ENCODE measurements at places on chromosomes 16 and 17.
A peak's percentile ranks its signal among the peaks of the same experiment; 100 is the strongest.

DNA sequence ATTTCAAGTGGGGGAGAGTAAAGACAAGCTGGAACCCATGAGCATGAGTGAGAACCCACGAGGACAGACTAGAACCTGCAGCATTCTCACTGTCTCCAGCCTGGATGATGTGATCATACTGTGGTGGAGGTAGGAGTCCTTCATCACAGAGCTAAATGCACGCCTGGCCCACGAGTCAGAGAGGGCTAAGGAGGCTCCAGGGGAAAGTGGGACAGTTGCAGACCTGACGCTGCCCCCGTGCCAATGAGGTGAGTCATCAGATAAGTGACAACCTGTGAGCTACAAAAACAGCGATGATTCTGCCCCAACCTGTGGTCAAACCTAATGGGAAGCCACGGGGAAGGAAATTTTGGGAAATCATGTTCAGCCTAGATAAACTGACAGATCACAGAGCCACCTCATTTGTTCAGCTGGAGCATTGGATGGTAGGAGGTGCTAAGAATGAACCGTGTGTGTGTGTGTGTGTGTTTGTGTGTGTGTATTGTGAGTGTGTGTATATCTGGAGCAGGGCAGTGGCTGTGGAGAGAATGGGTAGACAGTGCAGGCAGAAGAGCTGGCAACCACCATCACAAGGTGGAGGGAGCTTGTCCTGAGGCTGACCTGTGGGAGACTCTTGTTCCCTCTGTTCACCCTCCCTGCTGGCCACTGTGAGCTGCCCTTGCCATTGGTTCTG, 131.8 kb downstream of the UTP18 start:
- DNase-seq, result no peak

- peak; percentile 66 for DNase-seq
These were observed 12.7 kb upstream of the CD300A start for GRCh38 chr17:74453665-74454196.

DNA sequence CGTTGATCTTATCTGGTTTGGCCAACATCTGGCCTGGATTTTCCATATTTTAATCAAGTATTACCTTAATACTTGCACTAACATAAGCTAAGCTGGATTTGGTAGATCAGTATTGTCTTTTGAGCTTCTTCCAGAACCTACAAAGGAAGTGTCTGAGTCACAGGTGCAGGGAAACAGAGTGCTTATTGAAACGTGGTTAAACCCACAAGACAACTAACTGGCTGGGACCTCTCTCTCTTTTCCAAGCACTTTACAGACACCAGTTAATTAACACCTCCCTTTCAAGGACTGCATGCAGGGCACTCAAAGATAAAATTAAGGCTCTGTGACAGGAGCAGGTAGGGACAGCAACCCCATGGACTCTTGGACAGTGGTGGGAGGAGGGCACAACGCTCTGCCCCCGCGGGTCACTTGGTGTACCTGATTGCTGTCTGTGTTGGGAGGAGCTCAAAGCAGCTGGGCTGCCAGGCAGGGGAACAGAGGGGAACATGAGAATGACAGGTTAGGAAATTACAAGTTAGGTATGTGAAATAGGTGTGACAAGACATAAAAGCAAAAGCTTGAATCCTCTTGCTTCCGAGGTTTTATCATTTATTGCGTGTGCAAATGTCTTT, 133.7 kb upstream of the MON1B start:
- DNase-seq, result no peak

- DNase-seq, result peak; percentile 5
These were observed 7.2 kb upstream of the KIFC3 start for GRCh38 chr16:57809276-57810196.

DNA sequence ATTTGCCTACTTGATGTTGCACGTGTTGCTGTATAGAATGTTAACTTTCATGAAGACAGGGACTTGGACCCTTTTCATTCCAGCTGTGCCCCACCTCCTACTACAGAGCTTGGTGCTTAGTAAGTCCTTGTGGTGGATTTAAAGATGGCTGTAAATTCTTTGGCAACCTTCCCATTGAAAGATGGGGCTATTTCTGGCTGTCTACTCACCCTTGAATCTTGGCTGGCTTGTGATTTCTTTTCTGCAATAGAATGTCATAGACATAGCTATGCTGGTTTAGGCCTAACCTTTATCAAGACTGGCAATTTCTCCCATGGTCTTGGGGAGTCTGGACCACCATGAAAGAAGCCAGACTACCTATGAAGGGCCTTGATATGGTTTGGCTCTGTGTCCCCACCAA, 59.0 kb downstream of the ACSM2A start:
- no peak for DNase-seq

- no peak for DNase-seq
These were observed 4.1 kb downstream of the ZNF213 start for GRCh38 chr16:3138823-3139426.

- no peak for DNase-seq
These were observed 12.2 kb downstream of the CMC2 start for GRCh38 chr16:80994451-80994850.

DNA sequence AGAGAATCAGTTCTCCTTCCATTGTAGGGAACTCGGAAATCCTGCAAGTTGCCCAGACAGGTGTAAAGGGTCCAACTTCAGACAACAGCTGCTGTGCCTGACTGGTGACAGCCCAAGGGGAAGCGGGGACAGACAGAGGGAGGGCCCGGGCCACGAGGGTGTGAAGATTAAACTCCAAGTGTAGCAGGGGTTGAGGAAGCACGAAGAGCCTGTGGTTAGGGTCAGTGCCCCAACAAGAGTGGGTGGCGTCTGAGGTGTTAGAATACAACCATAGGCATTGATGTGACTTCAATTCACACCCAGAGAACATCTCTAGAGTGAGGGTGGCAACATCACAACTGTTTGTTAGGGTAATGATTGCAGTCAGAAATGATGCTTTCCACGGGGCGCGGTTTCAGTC, 39.1 kb downstream of the ASPA start:
- no peak for DNase-seq

DNA sequence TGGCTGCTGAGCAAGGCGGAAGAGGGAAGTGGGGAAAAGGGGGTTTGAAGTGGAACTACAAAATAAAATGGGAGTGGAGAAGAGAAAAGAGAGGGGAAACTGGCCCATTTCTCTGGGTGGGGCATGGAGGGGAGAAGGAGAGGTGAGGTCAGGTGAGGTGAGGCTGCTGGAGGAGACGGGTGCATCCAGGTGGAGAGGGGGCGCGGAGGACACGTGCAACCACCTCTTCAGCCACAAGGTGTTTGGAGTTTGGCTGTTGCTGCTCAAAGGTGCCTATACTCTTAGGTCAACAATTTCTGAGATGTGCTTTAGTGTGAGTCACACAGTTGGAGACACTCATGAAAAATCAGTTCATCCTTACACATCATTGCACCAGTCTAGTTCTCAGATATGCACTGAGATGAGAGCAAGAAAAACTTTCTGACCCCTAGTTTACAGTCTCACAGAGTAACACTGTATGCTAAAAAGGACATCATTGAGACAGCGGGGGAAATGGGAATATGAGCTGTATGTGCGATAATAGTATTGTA, 4.8 kb downstream of the SLC6A4 start:
- no peak for DNase-seq
